Stimulated activated CD4-positive, alpha-beta T cell treated with anti-CD3 and anti-CD28 coated beads, Interleukin-4, amount 100 ng/mL, for 1 hour (primary cell): ENCODE measurements at places on chromosomes 16 and 17.

DNA sequence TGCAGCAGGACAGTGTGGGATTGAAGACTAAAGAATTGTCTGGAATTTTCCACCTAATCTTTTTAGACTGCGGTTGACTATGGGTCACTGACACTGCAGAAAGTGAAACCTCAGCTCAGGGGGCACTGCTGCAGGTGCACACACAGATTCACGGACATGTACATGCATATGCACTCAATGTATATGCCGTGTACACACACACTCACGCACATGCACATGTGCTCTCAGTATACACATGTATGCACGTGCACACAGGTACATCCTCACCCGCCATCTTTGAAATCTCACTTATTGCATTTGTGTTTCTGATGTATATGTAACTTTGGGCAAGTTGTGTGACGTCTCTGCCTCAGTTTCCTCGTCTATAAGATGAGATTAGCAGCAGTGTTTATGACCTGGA lies 27.3 kb downstream of the CMIP start:
- DNase-seq: no peak

- no peak for DNase-seq
These were observed 1755.4 kb downstream of the TP53TG3F start for GRCh38 chr16:35214840-35215239.

DNA sequence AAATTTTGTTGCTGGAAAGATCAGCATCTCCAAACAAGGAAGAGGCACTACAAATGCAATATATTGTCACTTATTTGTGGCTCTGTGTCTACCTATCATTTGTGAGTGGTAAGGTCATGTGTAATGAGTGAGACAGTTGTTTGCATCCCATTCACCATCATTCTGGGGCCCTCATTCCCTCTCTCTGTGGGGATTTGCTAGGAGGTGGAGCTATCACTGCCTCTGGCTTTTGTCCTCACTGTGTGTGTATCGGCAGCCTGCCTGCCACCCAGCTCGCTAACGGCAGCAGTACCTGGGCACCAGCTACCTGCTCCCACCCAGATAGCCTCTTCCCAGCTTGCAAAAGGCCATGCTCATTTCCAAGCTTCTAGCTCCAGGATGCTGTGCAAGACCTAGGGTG lies 379.2 kb upstream of the ZFHX3 start:
- no peak for DNase-seq

- no peak for DNase-seq
These were observed 59.3 kb downstream of the ASIC2 start for GRCh38 chr17:33233811-33234177.

- no peak for DNase-seq
These were observed 73.9 kb downstream of the CEP95 start for GRCh38 chr17:64580384-64581315.

GRCh38 chr17:13036751-13037150 lies 18.9 kb upstream of the ELAC2 start:
- no peak for DNase-seq

- no peak for DNase-seq
These were observed 1176.1 kb downstream of the CDH11 start for GRCh38 chr16:63945806-63946205.

- DNase-seq: no peak
These were observed 295.3 kb downstream of the SOX9 start for GRCh38 chr17:72416054-72416675.

GRCh38 chr17:56739776-56740175 lies 93.9 kb downstream of the C17orf67 start:
- DNase-seq: no peak

DNA sequence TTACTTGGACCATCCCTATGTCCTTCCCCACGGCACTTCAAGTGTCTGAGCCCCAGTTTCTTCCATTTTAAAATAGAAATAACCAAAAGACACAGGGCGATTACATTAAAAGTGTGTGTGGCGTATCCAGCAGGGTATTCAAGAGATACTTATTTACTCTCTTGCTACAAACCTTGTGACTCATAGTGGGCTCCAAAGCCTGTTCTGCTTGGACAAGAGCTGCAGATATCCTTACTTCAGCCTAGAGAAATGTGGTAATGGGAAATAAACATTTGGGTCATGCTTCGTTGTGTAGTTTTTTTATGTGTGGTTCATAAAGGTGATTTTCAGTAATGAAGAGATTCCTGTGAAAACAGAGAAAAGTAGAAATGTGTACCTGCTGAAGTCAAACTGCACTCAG lies 288.9 kb upstream of the CDH11 start:
- DNase-seq: no peak
